ENCODE measurements at places on chromosomes 3 and 15.

DNA sequence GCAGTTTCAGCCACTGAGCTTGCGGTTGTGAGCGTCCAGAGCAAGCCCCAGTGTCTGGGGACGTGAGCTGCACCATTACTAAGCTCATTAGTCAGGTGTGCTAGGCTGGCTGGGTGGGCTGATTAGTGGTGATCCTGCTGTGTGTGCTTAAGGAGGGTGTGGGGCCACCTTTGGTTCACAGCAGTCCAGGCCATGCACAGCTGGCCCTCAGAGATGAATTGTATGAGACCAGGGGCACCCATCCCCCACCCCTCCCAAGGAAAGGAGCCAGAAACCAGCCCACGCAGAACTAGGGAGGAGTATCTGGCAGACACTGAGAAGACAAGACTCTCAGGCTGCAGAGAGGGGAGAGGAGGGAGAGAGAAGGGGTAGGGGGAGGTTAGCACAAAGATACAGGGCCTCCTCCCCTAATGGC, 3.8 kb downstream of the TYRO3 start:
- DNase-seq = no peak

- DNase-seq = peak; percentile 76
Measured at GRCh38 chr3:171566803-171567422, 106.7 kb upstream of the TNIK start.

DNA sequence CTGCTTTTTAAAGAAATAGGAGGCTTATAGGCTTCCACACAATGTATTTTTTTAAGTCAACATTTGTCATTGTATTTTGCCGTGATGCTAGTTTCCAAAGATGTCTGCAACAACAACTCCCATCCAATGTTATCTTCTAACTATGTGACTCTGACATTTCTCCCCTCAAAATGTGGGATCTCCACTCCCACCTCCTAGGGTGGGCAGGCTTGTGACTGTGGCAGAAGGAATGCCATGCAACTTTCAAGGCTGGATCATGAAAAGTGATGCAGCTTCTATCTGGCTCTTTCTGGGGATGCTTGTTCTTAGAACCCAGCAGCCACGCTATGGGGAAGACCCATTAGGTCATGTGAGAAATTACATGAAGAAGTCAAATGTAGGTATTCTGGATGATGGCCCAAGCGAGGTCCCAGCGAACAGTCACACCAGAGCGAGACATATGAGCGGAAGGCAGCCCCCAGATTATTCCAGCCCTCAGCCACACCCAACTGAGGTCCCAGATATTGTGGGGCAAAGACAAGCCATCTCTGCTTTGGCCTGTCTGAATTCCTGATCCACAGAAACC, 124.3 kb downstream of the BDH1 start:
- no peak for DNase-seq

- no peak for DNase-seq
Measured at GRCh38 chr3:187719628-187720336, 17.4 kb upstream of the RTP2 start.

DNA sequence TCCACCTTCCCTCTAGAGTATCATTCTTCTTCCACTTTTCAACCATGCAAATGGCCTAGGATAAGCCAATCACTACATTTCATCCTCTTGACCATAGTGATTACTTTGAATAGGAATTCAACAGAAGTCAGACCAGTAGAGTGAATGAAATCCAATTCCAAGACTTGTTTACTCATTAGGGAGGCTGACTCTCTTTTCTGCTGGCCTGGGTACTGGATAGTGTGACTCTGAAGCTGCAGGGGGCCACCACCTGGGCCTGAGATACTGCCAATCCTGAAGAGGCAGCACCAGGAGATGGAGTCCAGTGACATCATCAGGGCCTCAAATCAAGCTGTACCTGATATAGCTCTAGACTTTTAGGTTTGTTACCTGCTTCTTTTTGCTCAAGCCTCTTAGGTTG, 7.0 kb upstream of the FSTL1 start:
- peak; percentile 61 for DNase-seq

- DNase-seq = no peak
Measured at GRCh38 chr3:128484404-128485281, 8.4 kb downstream of the GATA2 start.

- DNase-seq = no peak
Measured at GRCh38 chr3:191300422-191300821, 28.8 kb upstream of the CCDC50 start.

DNA sequence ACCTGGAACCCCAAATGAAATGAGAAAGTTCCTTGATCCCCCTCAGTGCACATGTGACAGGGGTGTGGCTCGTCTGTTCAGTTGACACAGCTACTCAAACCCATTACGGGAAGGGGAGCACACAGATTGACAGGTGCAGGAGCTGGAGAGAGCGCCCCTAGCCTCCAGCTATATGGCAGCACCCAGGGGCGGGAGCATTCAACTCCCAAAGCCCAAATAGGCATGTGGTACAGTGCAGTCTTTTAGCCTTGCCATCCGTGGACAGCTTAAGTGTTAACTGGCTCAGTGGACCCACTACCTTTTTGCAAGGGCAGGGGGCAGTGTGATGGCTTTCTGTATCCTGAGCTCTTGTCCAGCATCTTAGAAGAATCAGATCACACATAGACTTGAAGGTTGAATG, 1374.2 kb upstream of the ALCAM start:
- DNase-seq = no peak

GRCh38 chr3:18010001-18010400, 267.6 kb upstream of the TBC1D5 start:
- no peak for DNase-seq

GRCh38 chr3:140128631-140129030, 193.6 kb downstream of the CLSTN2 start:
- DNase-seq = peak; percentile 33

- DNase-seq = no peak
Measured at GRCh38 chr15:67134871-67135492, 69.6 kb downstream of the SMAD3 start.
